ENCODE measurements at places on chromosomes 6 and 20. TPM values are rescaled to one million over a fixed set of nuclear protein-coding genes. Genes with fewer than 3 reads are reported as not detected.

GRIK2 gene
- total RNA-seq = 1.5 TPM

BMP7 gene
- 276 TPM for total RNA-seq

DUSP22 gene
- total RNA-seq = 82.4 TPM

HEBP2 gene
- total RNA-seq = 62.2 TPM

OR12D3 gene
- total RNA-seq = not detected

DNA sequence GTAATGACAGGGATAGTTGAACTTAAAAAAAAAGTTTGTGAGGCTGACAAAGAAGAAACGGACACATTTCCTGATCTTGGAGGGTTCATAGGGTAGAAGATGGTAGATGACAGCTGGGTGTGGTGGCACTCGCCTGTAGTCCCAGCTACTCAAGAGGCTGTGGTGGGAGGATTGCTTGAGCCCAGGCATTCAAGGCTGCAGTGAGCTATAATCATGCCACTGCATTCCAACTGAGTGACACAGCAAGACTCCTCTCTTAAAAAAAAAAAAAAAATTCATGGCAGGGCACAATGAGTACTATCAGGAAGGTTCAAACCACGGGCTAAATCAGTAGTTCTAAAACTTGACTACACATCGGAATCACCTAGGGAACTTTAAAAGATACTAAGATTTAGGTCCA, 2.0 kb upstream of the MICA start:
- DNase-seq = peak; percentile 80
- no peak overlapping the region for H3K4me3 ChIP-seq
- peaks cover 20% of the 10 kb centered on the region for H3K27me3 ChIP-seq
- H3K27ac ChIP-seq = no peak overlapping the region
- H3K36me3 ChIP-seq = no peaks in the 10 kb centered on the region

DNA sequence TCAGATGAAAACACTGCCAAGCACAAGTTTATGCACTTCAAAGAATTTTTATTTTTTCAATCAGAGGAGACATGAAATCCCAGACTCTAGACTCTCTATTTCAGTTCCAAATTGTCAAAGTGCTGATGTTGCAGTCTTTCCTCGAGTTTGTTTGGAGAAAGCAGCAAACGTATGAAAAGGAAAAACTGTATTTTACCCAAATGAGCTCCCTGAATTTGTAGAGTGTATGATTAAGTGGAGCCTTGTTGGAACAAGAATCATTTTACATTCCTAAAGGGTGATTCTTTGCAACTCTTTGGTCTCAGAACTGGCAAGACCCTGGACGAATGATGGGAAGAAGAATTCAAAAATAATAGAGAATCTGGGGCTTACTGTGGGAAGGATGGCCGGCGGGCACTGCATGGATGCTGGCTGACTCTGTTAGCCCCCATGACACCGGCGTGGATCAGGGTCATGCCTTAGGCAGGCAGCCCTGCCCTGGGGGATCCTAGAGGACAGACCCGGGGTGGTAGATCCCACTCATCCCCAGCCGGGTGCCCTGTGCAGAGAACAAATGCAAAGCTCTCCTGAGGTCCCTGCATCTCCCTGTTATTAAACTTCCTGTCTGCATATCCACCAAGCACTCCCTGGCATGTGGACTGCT, 207.4 kb downstream of the FNDC1 start:
- no peaks in the 10 kb centered on the region for H3K4me1 ChIP-seq
- no peaks in the 10 kb centered on the region for H3K36me3 ChIP-seq
- no peak for DNase-seq
- no peaks in the 10 kb centered on the region for H3K27me3 ChIP-seq

GRCh38 chr6:148358196-148358785, 15.7 kb downstream of the SASH1 start:
- no peaks in the 10 kb centered on the region for H3K36me3 ChIP-seq
- no peaks in the 10 kb centered on the region for H3K27me3 ChIP-seq
- no peaks in the 10 kb centered on the region for H3K4me1 ChIP-seq
- no peak overlapping the region for H3K4me3 ChIP-seq

- no peaks in the 10 kb centered on the region for H3K27me3 ChIP-seq
- no peak overlapping the region for H3K27ac ChIP-seq
- no peak overlapping the region for H3K4me3 ChIP-seq
- H3K4me1 ChIP-seq = peaks cover 6% of the 10 kb centered on the region
Observed at GRCh38 chr6:128199461-128199860, 298.6 kb upstream of the THEMIS start.

GRCh38 chr6:14232889-14233288, 115.3 kb downstream of the CD83 start:
- no peaks in the 10 kb centered on the region for H3K4me1 ChIP-seq
- no peaks in the 10 kb centered on the region for H3K36me3 ChIP-seq
- no peak overlapping the region for H3K4me3 ChIP-seq
- no peak for DNase-seq
- H3K27ac ChIP-seq = no peak overlapping the region

DNA sequence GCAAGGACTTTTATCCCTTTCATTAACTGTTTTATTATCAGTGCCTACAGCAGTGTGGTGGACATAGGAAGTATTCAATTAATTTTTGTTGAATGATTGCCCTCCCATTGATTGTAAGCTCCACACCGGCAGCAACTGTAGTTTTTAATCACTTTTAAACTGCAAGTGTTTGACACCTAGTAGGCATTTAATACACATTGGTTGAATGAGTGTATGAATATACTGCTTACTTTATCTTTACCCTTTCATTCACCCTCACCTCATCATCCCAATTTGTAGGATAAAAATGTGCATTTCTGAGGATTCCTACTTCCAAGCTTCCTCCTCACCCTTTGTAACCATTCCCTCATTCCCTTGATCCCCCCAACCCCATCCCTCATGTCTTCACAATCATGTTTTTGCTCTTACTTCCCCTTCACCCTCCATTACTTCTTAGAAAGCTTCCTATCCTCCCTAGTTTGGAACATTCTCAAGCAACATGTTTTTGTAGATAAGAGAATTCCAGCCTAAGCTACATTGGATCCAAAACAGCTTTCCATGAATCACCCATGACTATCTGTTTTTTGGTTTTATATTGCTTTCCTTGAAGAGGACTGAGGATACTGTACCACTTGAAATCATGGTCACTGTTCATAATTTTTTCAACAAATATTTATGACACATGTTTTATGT, 955 bp upstream of the SLC26A8 start:
- no peaks in the 10 kb centered on the region for H3K27me3 ChIP-seq
- no peaks in the 10 kb centered on the region for H3K36me3 ChIP-seq
- no peak overlapping the region for H3K4me3 ChIP-seq
- H3K27ac ChIP-seq = no peak overlapping the region
- DNase-seq = peak; percentile 84

DNA sequence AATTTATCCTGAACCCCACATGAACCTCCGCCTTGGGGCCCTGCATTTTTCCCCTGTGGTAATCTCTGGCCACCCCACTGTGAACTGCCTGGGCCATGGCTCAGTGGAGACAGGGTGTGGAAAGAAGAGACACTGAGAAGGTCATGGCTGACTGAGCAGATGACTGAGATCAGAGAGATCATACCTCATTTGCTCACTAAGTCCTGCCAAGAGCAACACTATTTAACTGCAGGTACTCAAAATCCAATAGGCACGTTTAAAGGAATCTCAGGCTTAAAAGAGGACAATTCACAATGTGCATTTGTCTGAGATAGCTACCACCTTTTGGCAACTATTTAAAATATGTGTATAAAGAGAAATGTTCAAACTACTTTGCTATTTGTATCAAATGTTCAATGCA, 305.0 kb downstream of the GMDS start:
- H3K27me3 ChIP-seq = no peaks in the 10 kb centered on the region
- H3K36me3 ChIP-seq = no peaks in the 10 kb centered on the region
- no peaks in the 10 kb centered on the region for H3K4me1 ChIP-seq
- H3K4me3 ChIP-seq = no peak overlapping the region

GRCh38 chr20:5569021-5569420, 181.2 kb upstream of the SHLD1 start:
- H3K36me3 ChIP-seq = peaks cover 27% of the 10 kb centered on the region
- H3K27me3 ChIP-seq = no peaks in the 10 kb centered on the region
- H3K27ac ChIP-seq = no peak overlapping the region
- no peak overlapping the region for H3K4me3 ChIP-seq
- H3K4me1 ChIP-seq = no peaks in the 10 kb centered on the region

DNA sequence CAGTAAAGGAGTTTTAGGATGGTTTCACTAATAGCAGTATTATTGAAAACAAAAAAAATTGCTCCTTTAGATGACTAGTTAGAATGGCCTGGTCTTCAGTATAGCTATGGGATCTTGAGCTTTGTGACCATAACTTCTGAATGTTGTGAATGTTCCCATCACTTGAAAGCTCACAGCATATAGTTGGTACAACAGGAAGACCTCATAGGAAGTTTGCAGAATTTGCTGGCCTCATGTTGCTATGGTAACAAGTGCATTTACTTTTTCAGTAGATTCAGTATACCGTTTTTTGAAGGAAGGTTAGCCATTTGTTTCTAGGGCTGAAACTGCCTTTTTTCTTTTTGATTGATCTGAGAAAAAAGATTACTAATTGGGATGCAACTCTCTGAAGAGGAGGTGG, 8.3 kb downstream of the PHF3 start:
- peaks cover 14% of the 10 kb centered on the region for H3K4me1 ChIP-seq
- DNase-seq = peak; percentile 39
- H3K36me3 ChIP-seq = no peaks in the 10 kb centered on the region
- H3K27ac ChIP-seq = no peak overlapping the region
- H3K27me3 ChIP-seq = no peaks in the 10 kb centered on the region

GRCh38 chr20:58832457-58832856, 18.2 kb downstream of the GNAS-AS1 start:
- no peaks in the 10 kb centered on the region for H3K27me3 ChIP-seq
- no peak overlapping the region for H3K27ac ChIP-seq
- peaks cover 4% of the 10 kb centered on the region for H3K4me1 ChIP-seq
- peak; percentile 50 for DNase-seq
- H3K36me3 ChIP-seq = no peaks in the 10 kb centered on the region

Measured in cardiac muscle cell (in vitro differentiated cells and primary cell).